ENCODE measurements at places on chromosomes 1 and 21.

DNA sequence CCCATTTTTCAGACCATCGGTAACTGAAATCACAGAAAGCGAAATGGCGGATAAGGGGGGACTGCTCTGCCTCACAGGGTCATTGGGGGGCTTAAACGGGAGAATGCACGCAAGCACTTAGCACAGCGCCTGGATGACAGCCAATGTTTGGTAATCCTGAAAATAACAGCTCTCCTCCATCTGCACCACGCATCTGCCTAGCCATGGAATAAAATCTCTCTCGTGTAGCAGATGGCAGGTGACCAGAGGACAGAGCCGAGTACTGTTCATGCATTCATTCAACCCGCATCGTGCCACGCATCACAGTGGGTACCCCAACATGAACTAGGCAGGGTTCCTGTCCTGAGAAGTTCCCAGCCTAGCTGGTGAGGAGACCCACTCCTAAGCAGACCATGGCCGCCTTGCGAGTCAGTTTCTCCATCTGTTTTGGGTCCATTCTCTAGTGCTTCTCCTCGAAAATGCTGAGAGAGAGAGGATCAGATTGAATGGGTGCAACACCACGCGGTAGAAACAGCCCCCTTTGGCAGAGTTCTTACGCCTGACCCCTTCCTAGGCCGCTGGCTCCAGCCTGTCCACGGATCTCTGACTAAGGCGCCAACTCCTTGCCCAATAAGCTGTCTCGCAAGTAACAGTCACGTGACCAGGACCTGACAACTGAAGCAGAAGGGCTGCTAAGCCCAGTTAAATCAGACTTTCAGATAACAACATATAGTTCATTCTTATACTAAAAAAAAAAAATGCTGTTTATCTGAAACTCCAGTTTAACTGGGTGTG, 7.3 kb downstream of the SLC1A7 start:
- no peak for DNase-seq

GRCh38 chr1:118899340-118899739, 88.8 kb downstream of the TBX15 start:
- DNase-seq = no peak

GRCh38 chr1:238767321-238767720, 619.0 kb upstream of the CHRM3 start:
- DNase-seq = no peak

- DNase-seq = no peak
Measured at GRCh38 chr1:33306653-33307493, 14.0 kb downstream of the A3GALT2 start.

DNA sequence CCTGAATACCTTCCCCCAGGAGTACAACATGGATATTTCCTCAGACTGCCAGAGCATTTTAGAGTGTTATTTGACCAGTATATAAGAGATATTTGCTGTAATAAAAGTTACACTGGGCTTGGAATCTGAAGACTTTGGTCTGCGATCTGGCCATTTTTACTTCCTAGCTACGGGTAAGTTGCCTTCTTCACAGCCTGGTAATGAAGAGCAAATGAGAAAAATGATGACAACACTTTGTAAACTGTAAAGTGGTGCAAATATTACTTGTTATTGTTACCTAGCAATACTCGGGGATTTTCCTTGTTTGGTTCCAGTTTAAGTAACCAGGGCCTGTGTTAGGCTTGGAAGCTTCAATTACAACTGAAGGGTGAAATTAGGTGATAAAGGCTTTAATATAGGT, 180.8 kb upstream of the LMO4 start:
- no peak for DNase-seq

GRCh38 chr1:161787355-161787754, 21.2 kb downstream of the ATF6 start:
- DNase-seq = no peak

DNA sequence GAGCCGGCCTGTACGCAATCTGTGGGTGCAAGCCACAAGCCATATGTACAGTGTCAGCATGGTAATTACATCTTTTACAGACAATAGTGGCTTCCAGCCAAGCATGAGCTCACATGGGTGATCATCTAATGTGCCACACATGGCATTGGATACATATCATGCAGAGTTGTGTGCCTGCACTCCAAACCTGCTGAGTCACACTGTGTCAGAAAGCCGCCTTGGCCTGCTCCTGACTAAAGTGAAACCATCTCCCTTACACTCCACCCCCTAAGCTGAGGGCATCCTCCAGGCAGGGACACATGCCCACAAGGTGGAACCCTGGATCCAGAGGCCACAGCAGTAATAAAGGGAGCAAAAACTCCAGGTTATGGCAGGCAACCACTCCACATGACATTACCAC, 72.5 kb downstream of the KCNT2 start:
- DNase-seq = no peak

DNA sequence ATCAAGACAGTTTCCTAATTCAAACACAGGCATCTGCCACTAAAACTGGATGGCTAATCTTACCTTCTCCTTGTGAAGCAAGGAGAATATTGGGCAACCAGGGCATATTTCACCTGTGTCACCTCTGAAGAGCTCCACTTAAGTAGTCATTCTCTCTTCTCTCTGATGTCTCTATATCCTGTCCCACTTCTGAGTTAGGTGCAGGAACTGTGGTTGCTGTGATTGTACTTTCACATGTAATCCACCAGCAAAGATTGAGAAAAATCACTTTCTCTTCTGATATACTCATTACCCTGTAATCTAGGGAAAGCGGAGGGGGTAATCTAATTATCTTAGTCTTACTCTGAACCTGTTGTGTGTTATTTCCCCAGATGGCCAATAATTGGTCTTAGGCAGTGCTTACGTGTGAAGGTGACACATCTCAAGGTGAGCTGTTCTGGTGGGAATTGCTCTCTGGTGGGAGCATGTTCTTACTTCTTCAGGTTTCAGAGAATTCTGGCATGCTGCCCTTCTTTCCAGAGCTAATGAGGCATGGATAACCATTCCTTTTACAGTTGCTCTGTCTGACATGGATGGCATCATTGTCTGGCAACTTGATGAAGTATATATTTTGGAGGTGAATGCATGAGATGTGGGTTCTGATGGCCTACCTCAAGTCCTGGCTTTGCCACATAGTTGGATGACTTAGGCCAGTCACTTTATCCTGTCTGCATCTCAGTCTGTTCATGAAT, 12.0 kb downstream of the XCL2 start:
- no peak for DNase-seq

- DNase-seq = no peak
Measured at GRCh38 chr1:22689505-22689904, 21.1 kb upstream of the EPHB2 start.

GRCh38 chr1:210363119-210363518, 34.4 kb downstream of the HHAT start:
- DNase-seq = no peak

DNA sequence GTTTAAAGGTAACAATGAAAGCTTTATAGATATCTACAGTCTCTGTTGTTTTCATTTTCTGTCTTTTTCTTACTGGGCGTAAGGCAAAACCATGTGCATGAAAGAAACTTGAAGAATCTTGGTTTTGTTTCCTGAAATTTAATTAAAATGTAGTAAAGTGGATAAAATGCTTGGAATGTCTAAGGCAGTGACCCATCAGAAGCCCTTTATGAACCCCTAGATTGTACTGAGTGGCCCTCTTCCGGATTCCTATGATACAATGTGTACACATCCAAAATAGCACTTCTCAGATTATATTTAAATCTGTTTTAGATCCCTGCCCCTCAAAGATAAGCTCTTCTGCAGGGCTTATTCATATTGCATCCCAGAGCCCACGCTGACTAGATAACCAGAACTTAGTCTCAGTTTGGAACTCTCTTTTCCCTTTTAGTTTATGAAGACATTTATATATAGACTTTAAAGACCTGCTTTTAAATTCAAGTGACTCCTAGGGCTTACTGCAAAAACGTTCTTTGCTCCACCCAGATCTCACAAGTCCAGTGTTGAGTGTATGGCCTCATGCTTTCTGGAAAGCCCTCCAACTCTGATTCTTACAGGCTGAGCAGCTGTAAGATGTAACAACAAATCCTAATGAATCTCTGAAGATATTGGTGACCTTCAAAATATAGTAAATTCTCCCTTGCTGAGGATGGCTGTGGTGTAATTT, 142.9 kb downstream of the LRRC7 start:
- no peak for DNase-seq
